ENCODE measurements at places on chromosomes 2 and 18. TPM values are rescaled to one million over a fixed set of nuclear protein-coding genes. Genes with fewer than 3 reads are reported as not detected.
A peak's percentile ranks its signal among the peaks of the same experiment; 100 is the strongest.

The PCARE gene
- 0.11 TPM for total RNA-seq

- H3K4me1 ChIP-seq = peaks cover 2% of the 10 kb centered on the region
- DNase-seq = no peak
- no peak overlapping the region for H3K4me3 ChIP-seq
- no peaks in the 10 kb centered on the region for H3K27me3 ChIP-seq
Observed at GRCh38 chr2:10919771-10920621, 8.3 kb downstream of the KCNF1 start.

The EPHA4 gene
- total RNA-seq = 39.3 TPM

- H3K4me1 ChIP-seq = peaks cover 4% of the 10 kb centered on the region
- H3K27ac ChIP-seq = no peak overlapping the region
- H3K4me3 ChIP-seq = peak overlapping the region; percentile 92
- H3K36me3 ChIP-seq = no peaks in the 10 kb centered on the region
Observed at GRCh38 chr2:86107031-86107430, 996 bp downstream of the PTCD3 start.

DNA sequence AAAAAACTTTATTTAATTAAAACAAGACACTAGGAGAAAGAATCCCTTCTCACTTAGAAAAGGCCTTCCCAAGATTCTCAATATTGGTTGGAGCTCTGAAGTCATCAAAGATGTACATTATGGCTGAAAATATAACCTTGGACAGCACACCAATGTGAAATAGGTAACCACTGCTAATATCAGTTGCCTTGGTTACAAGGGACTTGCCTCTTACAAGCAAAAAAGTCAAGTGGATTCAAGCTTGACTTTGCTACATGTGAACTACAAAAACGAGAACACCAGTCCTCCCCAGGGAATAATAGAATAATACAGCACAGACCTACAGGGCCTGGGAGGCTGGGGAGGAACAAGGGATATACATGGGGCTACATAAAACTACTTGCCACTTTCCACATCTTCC is 46.1 kb downstream of the NABP1 start:
- no peak overlapping the region for H3K27ac ChIP-seq
- no peaks in the 10 kb centered on the region for H3K4me1 ChIP-seq
- DNase-seq = no peak
- H3K4me3 ChIP-seq = no peak overlapping the region
- H3K36me3 ChIP-seq = no peaks in the 10 kb centered on the region
- H3K27me3 ChIP-seq = no peaks in the 10 kb centered on the region

The RAD51AP2 gene
- 0.18 TPM for total RNA-seq

- H3K4me1 ChIP-seq = no peaks in the 10 kb centered on the region
- no peaks in the 10 kb centered on the region for H3K36me3 ChIP-seq
- H3K4me3 ChIP-seq = no peak overlapping the region
- H3K27ac ChIP-seq = no peak overlapping the region
Observed at GRCh38 chr18:8478968-8479370, 130.3 kb upstream of the RAB12 start.

- H3K4me3 ChIP-seq = no peak overlapping the region
- H3K4me1 ChIP-seq = peaks cover 4% of the 10 kb centered on the region
- no peaks in the 10 kb centered on the region for H3K36me3 ChIP-seq
- DNase-seq = no peak
- H3K27me3 ChIP-seq = no peaks in the 10 kb centered on the region
Observed at GRCh38 chr2:188902901-188903491, 71.2 kb upstream of the COL3A1 start.

The CDC42EP3 gene
- 22.3 TPM for total RNA-seq

DNA sequence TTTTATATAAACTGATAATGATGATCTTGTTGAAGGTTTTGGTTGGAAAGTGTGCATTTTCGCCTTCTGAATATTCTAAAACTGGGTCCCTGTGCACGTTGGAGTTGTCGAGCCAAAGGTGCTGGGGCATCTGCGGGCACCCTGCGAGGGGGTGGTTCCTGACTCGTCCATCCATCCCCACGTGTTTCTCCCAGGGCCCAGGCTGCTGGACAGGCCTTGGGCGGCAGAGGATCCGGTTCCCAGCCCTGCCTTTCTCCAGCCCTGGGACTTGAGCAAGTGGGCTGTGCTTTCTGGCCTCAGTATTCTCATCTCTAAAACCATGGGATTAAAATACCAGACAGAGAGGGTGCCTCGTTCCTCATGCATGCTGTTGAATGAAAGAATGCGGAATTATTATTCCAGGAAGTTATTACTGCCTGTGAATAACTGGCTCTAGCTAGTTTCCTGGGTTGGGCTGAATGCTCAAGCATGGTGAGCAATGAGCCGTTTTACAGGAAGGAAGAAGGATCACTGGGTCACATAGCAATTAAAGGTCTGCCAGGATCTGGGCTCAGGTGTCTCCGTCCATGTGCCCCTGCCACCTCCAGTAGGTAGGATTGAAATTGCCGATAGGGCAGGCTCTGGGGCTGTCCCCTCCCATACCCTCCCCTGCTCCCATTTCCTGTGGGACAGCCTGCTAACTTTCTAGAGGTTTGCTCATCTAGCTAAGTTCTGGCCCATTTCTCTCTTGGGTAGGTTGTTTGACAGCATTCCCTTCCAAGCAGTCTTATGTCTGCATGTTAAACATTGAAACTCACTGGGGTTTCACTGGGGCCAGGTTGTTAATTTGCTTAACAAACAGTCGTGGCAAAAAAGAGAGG is 77.2 kb upstream of the HS6ST1 start:
- H3K4me3 ChIP-seq = no peak overlapping the region
- H3K4me1 ChIP-seq = no peaks in the 10 kb centered on the region
- no peak for DNase-seq
- H3K36me3 ChIP-seq = no peaks in the 10 kb centered on the region
- no peak overlapping the region for H3K27ac ChIP-seq
- no peaks in the 10 kb centered on the region for H3K27me3 ChIP-seq

DNA sequence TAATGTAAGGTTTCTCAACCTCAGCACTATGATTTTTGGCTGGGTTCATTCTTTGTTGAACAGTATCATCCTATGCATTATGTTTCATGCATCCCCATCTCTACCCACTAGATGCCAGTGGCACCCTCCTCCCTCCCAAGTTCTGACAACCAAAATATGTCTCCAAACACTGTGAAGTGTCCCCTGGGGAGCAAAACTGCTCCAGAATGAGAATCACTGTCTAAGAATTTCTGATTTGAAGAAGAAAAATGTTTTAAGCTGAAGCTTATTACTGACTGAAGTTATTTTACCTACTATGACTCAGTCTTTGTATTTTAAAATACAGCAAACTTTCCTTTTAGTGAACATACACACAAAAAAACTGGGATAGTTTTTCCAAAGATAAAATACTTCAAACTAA is 3.4 kb downstream of the THADA start:
- no peak overlapping the region for H3K4me3 ChIP-seq
- no peaks in the 10 kb centered on the region for H3K36me3 ChIP-seq
- H3K27me3 ChIP-seq = no peaks in the 10 kb centered on the region
- no peak overlapping the region for H3K27ac ChIP-seq
- DNase-seq = no peak

The TBR1 gene
- not detected for total RNA-seq

The LYG2 gene
- total RNA-seq = not detected

- no peaks in the 10 kb centered on the region for H3K27me3 ChIP-seq
- no peaks in the 10 kb centered on the region for H3K36me3 ChIP-seq
- no peaks in the 10 kb centered on the region for H3K4me1 ChIP-seq
Observed at GRCh38 chr2:14681608-14682007, 49.1 kb downstream of the LRATD1 start.

DNA sequence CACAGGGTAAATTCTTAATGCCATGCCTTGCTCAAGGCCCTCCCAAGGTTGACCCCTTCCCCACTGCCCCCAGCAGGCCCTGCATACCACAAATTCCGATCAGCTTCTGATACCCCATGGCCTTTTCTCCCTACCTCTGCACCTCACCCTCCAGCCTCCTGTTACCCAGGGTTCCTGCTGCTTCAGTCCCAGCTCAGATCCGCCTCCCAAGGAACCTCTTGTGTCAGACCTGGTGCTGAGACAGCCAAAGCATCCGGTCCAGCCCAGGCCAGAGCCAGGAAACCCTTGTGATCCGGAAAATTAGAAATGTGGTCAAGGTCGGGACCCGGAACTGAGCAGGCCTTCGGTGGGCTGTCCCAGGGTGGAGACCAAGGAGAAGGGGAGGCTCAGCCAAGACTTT is 231.3 kb downstream of the BCL2 start:
- H3K36me3 ChIP-seq = no peaks in the 10 kb centered on the region
- no peak for DNase-seq
- H3K27ac ChIP-seq = no peak overlapping the region
- H3K4me1 ChIP-seq = no peaks in the 10 kb centered on the region

DNA sequence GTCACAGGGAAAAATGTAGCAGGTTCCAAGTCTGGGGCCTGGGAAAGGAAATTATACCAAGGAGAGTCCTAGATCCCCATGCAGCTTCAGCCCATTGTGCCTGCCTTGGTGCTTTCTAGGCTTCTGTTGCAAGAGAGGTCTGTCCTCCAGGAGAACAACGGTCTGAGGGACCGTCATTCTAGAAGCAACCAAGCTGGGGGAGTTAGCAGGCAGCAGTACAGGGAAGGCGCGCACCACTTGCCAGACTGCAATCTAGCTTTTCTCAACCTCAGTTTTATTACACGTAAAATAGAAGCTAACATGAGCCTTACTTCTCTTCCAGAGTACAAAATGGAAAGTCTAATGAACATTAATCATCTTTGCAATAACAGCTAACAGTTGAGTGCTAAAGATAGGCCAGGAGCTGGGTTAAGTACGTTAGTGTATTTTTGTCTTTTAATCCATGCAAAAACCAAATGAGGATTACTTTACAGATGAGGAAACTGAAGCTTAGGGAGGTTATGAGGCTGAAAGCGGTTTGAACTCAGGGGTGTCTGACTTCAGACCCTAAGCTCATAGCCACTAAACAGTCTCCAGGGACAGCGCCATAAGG is 1.9 kb downstream of the TCF23 start:
- no peak for DNase-seq
- H3K27me3 ChIP-seq = no peaks in the 10 kb centered on the region
- peaks cover 42% of the 10 kb centered on the region for H3K4me1 ChIP-seq
- peak overlapping the region; percentile 15 for H3K27ac ChIP-seq
- H3K36me3 ChIP-seq = no peaks in the 10 kb centered on the region
